B cell (primary cell): ENCODE measurements at places on chromosomes 11 and 22. TPM values are rescaled to one million over a fixed set of nuclear protein-coding genes. Genes with fewer than 3 reads are reported as not detected.

GDPD4 gene
- total RNA-seq, result not detected in 2 replicates

POGLUT3 gene
- 3.4 and 4.3 TPM in 2 replicates for total RNA-seq

TMEM191B gene
- 6.6 and 8.3 TPM in 2 replicates for total RNA-seq

EMID1 gene
- total RNA-seq, result not detected in 2 replicates

HTR3B gene
- total RNA-seq, result not detected in 2 replicates

APOL1 gene
- total RNA-seq, result 11.2 and 12.2 TPM in 2 replicates

DNA sequence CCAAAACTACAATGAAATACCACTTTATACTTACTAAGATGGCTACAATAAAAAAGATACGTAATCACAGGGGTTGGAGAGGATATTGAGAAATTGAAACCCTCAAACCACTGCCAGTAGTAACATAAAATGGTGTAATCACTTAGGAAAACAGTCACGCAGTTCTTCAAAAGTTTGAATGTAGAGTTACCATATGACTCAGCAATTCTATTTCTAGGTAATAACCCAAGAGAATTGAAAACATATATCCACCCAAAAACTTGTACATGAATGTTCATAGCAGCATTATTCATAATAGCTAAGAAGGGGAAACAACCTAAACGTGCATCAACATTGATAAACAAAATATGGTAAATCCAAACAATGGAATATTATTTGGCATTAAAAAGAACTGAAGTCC lies 24.4 kb upstream of the PSMA1 start:
- DNase-seq, result no peak
- H3K4me1 ChIP-seq, result no peaks in the 10 kb centered on the region
- H3K27ac ChIP-seq, result no peak overlapping the region
- no peaks in the 10 kb centered on the region for H3K36me3 ChIP-seq
- peaks cover 3% of the 10 kb centered on the region for H3K27me3 ChIP-seq

DNA sequence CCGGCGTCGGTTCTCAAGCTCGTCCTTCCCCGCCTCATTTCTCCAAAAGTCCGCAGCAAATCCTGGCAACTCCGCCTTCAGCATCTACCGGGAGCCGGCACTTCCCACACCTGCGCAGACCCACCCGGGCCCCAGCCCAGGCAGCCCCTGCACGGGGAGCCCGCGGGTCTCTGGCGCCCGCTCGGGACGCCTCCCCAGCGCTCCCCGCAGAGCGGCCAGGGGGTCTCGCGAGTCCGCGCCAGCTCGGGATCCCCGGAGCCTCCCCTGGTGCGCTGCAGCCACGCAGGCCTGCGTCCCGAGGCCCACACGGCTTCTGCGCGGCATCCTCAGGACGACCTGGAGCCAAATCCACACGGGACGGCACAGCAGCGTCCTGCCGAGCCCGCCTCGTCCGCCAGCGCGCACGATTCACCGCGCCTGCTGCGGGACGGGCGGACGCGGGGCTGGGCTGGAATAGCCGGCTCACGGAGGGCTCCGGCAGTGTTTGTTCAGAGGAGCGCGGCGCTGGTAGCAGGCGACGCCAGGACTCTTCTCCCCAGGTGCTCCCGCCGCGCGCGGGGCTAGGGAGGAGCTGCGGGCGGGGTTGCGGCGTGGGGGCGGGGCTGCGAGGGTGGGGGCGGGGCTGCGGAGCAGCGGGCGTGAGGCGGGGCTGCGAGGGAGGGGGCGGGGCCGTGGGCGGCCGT lies 816 bp upstream of the PHRF1 start:
- no peak overlapping the region for H3K27ac ChIP-seq
- peaks cover 30% of the 10 kb centered on the region for H3K4me1 ChIP-seq
- peaks cover 18% of the 10 kb centered on the region for H3K27me3 ChIP-seq
- peak; percentile 83 for DNase-seq
- H3K36me3 ChIP-seq, result peaks cover 1% of the 10 kb centered on the region
- H3K4me3 ChIP-seq, result peak overlapping the region; percentile 69

GRCh38 chr22:20783844-20784723 lies 10.2 kb downstream of the SERPIND1 start:
- peak; percentile 63 for DNase-seq
- no peak overlapping the region for H3K4me3 ChIP-seq
- peaks cover 9% of the 10 kb centered on the region for H3K4me1 ChIP-seq
- H3K36me3 ChIP-seq, result peaks cover 50% of the 10 kb centered on the region
- H3K27ac ChIP-seq, result no peak overlapping the region
- H3K27me3 ChIP-seq, result no peaks in the 10 kb centered on the region

GRCh38 chr22:37425800-37426705 lies 1.2 kb downstream of the ELFN2 start:
- H3K36me3 ChIP-seq, result no peaks in the 10 kb centered on the region
- H3K27ac ChIP-seq, result no peak overlapping the region
- H3K4me1 ChIP-seq, result peaks cover 27% of the 10 kb centered on the region
- H3K27me3 ChIP-seq, result peaks cover 40% of the 10 kb centered on the region
- H3K4me3 ChIP-seq, result no peak overlapping the region
- DNase-seq, result peak; percentile 36

DNA sequence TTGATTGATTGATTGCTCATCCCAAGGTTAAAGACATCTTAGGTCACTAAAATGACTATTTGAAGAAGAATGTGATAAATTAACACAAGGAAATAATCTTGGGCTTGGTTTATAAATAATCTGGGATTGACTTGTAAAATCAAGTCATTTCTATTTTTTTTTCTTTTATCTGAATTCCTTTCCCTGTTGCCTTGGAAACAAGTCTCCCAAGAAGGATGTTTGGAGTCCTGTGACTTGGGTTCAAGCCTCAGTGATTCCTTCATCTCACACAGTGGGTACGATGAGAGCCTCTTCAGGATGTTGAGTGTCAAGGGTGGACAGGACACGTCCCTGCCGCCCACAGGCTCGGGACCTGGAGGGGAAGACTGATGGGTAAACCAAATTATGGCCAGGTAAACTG lies 98.2 kb upstream of the CRYBB3 start:
- H3K27ac ChIP-seq, result no peak overlapping the region
- no peaks in the 10 kb centered on the region for H3K4me1 ChIP-seq
- no peaks in the 10 kb centered on the region for H3K27me3 ChIP-seq
- no peak for DNase-seq
- H3K4me3 ChIP-seq, result no peak overlapping the region
- H3K36me3 ChIP-seq, result no peaks in the 10 kb centered on the region

GRCh38 chr11:124153821-124154220 lies 29.3 kb upstream of the OR10D3 start:
- no peak overlapping the region for H3K4me3 ChIP-seq
- DNase-seq, result no peak
- H3K27ac ChIP-seq, result no peak overlapping the region
- no peaks in the 10 kb centered on the region for H3K27me3 ChIP-seq
- no peaks in the 10 kb centered on the region for H3K36me3 ChIP-seq
- no peaks in the 10 kb centered on the region for H3K4me1 ChIP-seq

DNA sequence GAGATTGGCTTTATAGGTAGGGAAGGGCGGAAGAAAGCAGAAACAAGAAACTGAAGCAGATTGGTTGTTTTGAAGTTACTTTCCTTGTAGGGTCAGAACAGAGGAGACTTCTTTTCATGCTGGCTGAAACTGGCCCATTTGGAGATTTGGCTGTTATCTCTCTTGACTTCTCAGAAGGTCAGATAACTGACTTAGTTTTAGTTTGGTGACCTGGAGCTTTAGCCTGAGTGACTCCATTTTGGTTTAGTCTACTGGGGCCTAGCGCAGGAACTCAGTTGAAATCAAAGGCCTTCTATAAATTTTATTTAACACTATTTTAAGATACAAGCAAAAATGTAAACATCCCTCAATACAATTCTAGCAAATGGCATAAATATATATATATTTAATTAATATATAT lies 31.4 kb downstream of the CSTPP1 start:
- H3K4me3 ChIP-seq, result no peak overlapping the region
- H3K27me3 ChIP-seq, result no peaks in the 10 kb centered on the region
- no peak for DNase-seq
- H3K36me3 ChIP-seq, result no peaks in the 10 kb centered on the region
- no peaks in the 10 kb centered on the region for H3K4me1 ChIP-seq

DNA sequence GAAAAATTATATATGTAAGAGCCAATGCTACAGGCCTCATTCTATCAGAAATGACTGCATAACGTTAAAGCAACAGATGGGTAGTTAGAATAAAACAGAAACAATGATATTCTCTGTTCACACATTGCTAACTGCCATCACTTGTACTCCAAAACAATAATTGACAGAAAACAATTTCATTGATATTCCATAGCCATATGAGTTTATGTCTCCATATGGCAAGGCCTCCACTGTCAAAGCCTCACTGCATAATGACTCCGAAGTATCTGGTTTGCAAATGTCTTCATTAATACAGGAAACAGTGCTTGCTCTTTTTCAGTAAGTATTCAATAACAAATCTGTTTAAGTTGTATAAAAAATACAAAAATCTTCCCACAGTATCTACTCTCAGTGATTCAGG lies 9.9 kb downstream of the DDI1 start:
- H3K27me3 ChIP-seq, result no peaks in the 10 kb centered on the region
- H3K27ac ChIP-seq, result no peak overlapping the region
- DNase-seq, result no peak

DNA sequence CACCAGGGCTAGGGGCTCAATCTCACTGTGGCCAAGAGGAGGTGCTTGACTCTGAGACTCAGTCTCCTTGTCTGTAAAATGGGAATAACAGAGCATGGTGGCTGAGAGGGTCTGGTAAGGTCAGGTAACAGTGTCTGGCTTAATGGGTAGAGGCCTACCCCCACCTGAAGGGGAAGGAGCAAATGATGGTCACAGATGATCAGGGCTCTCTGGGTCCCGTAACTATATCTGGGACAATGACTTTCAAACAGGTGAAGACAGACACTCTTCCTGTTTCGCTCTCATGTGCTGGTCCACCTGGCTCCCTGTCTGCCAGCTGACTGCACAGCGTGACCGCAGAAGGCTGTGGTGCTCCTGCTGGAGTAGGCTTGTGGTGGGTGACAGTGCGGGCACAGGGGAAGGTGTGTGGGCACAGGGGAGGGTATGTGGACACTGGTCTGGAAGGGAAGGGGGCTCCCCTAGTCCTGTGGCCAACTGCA lies 4.0 kb downstream of the A4GALT start:
- peak; percentile 78 for DNase-seq
- H3K4me1 ChIP-seq, result peaks cover 39% of the 10 kb centered on the region
- no peaks in the 10 kb centered on the region for H3K36me3 ChIP-seq

DNA sequence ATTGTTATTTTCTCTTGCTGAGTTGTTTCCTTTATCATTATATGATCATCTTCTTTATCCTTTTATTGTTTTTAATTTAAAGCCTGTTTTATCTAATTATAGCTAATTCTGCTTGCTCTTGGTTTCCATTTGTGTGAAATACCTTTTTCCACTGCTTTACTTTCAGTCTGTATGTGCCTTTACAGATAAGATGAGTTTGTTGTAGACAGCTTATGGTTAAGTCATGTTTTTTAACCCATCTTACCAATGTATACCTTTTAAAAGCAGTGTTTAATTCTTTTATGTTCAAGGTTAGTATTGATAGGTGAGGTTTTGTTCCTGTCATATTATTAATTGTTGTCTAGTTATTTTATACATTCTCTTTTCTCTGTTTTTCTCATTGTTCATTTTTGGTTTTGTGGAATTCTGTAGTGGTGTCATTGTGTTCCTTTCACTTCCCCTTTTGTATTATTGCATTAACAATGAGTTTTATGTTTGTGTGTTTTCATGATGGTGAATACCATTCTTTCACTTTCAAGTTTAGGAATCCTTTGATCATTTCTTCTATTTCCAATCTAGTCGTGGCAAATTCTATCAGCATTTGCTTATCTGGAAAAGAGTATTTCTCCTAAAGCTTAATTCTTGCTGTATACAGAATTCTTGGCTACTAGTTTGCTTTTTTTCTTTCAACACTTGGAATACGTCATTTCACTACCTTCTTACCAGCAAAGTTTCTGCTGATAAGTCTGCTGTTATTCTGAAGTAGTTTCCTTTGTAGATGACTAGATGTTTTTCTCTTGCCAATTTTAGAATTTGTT lies 21.8 kb downstream of the OR5AN1 start:
- H3K4me3 ChIP-seq, result peak overlapping the region; percentile 24
- peaks cover 15% of the 10 kb centered on the region for H3K4me1 ChIP-seq
- H3K36me3 ChIP-seq, result no peaks in the 10 kb centered on the region
- H3K27ac ChIP-seq, result peak overlapping the region; percentile 42

DNA sequence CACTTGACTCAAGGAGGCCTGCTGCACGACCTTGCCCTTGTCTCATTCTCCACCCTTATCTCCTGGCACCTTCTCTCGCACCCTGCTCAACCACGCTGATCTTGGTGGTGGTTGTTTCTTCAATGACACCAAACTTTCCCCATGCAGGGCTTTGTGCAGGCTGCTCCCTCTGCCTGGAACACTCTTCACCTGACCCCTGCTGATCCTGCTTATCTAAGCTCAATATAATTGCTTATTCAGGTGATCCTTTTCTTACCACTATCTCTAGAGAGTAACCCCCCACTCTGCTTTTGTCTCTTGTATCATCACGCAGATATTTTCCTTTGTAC lies 604.4 kb downstream of the BUD13 start:
- no peak overlapping the region for H3K4me3 ChIP-seq
- DNase-seq, result no peak
- H3K27me3 ChIP-seq, result no peaks in the 10 kb centered on the region
- H3K27ac ChIP-seq, result no peak overlapping the region
- H3K4me1 ChIP-seq, result no peaks in the 10 kb centered on the region
- no peaks in the 10 kb centered on the region for H3K36me3 ChIP-seq

DNA sequence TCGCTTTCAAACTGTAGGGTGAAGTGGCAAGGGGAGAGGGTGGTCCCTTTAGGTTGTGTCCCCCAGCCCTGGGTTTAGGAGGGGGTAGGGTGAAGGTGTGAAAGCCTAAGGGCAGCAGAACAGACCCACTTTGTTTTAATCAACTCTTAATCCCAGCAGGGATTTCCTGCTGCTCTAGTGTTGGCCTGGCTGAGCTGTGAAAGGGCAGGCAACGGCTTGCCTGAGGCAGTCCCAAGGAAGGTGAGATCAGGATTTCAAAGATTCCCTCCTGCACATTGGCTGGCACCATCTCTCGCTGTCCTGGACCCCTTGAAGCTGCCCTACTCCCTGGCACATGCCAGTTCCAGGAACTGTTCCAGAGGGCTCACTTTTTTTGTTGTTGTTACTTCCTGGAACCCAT lies 221.3 kb downstream of the INSC start:
- no peaks in the 10 kb centered on the region for H3K27me3 ChIP-seq
- H3K4me3 ChIP-seq, result no peak overlapping the region
- no peaks in the 10 kb centered on the region for H3K36me3 ChIP-seq
- no peak overlapping the region for H3K27ac ChIP-seq

DNA sequence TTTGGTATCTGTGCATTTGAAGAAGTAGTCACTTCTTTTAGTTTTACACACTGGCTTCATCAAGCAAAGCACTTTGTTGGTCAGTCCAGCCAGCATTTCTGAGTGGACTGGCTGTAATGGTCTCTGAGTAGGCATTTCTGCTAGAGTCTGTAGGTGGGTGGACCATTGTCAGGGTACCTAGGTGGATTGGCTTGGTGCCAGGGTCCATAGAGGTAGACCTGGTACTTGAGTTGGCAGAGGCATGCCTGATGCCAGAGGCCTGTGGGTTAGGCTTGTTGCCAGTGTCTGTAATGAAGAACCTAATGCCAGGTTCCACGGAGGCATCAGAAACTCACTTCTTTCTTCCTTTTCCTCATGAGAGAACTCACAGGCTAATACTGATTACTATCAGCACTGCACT lies 157.9 kb upstream of the C11orf87 start:
- no peaks in the 10 kb centered on the region for H3K36me3 ChIP-seq
- DNase-seq, result no peak
- no peaks in the 10 kb centered on the region for H3K4me1 ChIP-seq
- H3K4me3 ChIP-seq, result no peak overlapping the region
- no peaks in the 10 kb centered on the region for H3K27me3 ChIP-seq

- H3K4me1 ChIP-seq, result no peaks in the 10 kb centered on the region
- no peaks in the 10 kb centered on the region for H3K27me3 ChIP-seq
These were observed 534.3 kb upstream of the LARGE1 start for GRCh38 chr22:34454598-34454997.

GRCh38 chr11:15204711-15205110 lies 90.0 kb downstream of the INSC start:
- H3K36me3 ChIP-seq, result no peaks in the 10 kb centered on the region
- H3K4me1 ChIP-seq, result no peaks in the 10 kb centered on the region
- no peak overlapping the region for H3K27ac ChIP-seq
